Common myeloid progenitor, CD34-positive (primary cell): ENCODE measurements at places on chromosomes 7 and 10.

GRCh38 chr7:126993626-126994213, 259.0 kb downstream of the GRM8 start:
- DNase-seq: no peak

- no peak for DNase-seq
Observed at GRCh38 chr7:127534636-127535035, 50.8 kb downstream of the GCC1 start.

GRCh38 chr10:6120691-6121090, 31.9 kb downstream of the RBM17 start:
- DNase-seq: no peak

- no peak for DNase-seq
Observed at GRCh38 chr7:23332910-23333612, 33.9 kb downstream of the MALSU1 start.

- no peak for DNase-seq
Observed at GRCh38 chr10:131567279-131568162, 256.0 kb upstream of the TCERG1L start.

DNA sequence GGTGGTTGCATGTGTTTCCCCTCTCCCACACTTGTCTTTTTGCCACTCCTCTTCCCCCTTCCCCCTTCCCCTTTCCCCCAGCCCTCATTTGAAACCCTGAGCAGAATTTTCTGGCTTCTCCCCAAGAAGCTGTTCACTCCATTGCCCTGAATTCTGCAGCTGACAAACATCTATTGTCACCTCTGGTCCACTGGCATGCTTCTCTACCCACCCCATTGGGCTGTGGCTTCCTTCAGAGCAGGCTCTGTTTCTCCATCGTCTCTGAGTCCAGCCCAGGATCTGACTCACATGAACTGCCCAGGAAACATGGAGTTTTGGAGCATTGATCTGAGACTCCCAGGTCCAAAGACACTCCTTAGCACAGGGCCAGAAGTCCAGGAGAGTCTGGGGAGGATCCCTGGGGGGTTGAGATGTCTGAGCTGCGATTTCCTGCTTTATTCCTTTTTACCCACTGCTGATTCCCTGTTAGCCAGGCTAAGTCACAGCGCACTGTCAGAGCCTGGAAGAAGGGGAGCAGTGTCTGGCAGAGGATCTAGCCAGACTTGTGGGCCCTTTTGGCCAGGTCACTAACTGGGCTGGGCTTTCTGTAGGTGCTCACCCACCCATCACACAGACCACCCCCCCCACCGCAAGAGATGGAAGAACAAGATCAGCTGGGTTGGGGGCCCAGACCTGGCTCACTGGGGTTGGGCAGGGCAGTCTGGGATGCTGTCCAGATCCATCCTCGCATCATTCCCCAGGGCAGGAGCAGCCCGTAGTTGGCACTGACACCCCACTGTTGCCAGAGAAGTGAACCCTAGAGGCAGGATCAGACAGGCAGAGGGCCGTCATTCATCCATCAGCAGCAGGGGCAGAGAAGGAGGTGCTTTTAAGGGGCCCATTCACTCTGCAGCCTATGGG, 3.5 kb downstream of the CHAT start:
- no peak for DNase-seq

GRCh38 chr7:21771906-21772610, 173.6 kb downstream of the CDCA7L start:
- peak; percentile 58 for DNase-seq

GRCh38 chr7:23628370-23628769, 31.2 kb downstream of the CCDC126 start:
- no peak for DNase-seq

- no peak for DNase-seq
Observed at GRCh38 chr10:46542567-46543465, 13.6 kb downstream of the GPRIN2 start.

DNA sequence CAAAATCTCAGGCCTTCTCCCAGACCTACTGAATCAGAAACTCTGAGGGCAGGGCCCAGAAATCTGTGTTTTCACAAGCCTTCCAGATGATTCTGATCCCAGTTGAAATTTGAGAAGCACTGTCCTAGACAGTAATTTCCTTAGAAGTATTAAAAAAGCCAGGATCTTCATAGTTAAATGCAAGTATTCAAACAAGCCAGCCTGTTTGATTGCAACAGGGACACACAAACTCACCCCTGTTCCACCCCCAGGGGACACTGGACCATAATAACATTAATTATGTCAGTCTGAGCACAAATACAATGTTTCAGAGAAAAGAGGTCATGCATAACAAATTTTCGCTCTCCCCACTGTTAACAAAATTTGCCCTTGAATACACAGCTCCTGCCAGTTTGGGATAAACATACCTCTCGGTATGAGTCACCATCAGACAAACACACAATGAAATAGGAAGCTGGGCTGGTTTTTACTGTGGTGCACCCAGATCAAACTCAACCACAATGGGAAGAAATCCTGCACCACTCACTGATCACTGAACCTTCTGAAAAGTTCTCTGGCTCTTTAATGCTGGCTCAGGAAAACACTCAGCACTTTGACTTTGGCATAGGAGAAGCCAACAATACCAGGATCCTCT, 34.3 kb downstream of the ABLIM1 start:
- no peak for DNase-seq

- no peak for DNase-seq
Observed at GRCh38 chr7:39525926-39526325, 40.3 kb upstream of the YAE1 start.

DNA sequence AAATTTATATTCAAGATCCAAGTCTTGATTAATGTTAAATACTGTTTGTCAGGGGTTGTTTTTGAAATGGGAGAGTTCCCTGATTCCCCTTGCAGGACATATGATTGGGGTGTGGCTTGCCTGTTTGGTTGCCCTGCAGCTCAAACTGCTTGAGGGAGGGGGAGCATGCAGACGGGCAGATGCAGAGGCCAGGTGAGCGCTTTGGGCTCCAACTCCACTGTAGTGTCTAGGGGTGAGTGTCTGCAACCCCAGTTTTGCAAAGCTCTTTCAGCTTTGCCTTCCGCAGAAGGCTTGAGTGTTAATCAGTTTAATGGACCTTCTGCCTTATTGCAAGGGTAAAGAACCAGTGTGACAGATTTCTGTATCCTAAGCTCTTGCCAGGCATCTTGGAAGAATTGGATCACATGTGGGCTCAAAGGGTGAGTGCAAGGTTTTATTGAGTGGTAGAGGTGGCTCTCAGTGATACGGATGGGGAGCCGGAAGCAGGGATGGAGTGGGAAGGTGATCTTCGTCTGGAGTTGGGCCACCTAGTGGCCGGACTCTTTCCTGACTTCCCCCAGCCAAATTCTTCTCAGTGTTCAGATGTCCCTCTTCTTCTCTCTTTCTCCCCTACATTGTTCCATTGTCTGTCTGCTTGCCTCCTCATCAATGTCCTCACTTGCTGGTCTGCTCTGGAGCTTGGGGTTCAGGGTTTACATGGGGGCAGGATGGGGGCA, 479.7 kb downstream of the ATRNL1 start:
- DNase-seq: no peak

DNA sequence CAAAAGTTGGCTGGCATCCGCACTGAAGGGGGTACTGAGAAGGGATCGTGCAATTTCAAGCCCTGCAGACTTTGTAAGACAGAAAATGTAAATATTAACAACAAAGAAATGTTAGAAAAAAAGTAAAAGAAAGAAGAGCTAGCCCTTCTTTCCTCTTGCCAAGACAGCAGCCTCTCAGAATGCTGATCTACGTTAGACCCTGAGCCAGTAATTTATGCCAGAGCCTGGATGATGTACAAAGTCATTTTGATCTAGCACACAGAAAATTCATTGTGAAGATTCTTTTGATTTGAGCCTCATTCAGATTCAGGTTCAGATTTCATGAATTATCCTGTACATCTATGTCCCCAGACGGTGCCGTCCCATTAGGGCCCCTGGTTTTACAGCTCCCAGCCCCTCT, 105.2 kb downstream of the PRKCQ start:
- DNase-seq: no peak

DNA sequence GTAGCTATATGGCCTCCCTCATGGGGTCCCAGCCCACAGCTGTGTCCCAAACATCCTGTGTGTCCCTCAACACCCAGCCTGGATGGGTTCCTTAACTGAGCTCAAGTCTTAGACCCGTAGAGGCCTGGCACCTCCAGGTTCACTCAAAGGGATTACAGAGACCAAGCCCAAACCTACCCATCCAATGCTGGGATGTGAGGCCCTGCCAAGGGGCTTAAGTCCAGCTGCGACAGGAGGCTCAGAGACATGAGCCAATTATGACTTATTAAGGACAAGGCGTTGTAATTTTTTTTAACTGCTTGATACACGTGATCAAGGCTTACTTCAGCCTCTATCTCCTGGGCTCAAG, 105.6 kb upstream of the RET start:
- no peak for DNase-seq

- no peak for DNase-seq
Observed at GRCh38 chr7:151666886-151667285, 147.2 kb upstream of the RHEB start.

GRCh38 chr10:106618646-106619045, 545.9 kb downstream of the SORCS1 start:
- DNase-seq: no peak

- peak; percentile 43 for DNase-seq
Observed at GRCh38 chr7:50793120-50793946, 10.6 kb upstream of the GRB10 start.

DNA sequence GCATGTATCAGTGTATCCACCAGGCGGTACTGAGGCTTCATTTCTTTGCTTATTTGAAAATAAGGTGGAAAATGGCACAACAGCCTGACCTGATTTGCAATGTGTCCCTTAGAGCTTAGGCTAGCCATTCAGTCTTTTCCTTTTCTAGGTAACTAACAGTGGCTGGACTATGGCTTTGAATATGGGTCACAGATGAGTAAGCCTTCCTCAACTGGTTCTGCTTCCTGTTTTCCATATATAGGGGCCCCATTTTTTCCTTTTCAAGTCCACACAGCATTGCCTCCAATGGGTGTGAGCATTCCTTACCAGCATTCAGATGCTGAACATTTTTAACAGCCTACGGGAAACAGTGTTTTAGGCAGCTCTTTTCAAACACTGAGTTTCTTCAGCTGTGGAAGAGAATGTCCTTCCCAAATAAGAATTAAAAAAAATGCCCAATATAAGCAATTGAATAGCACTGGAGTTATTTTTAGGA, 3.9 kb upstream of the ITGB1 start:
- DNase-seq: peak; percentile 34

GRCh38 chr10:12499076-12499986, 150.0 kb downstream of the CAMK1D start:
- no peak for DNase-seq
